ENCODE measurements at places on chromosomes 11 and 22.

DNA sequence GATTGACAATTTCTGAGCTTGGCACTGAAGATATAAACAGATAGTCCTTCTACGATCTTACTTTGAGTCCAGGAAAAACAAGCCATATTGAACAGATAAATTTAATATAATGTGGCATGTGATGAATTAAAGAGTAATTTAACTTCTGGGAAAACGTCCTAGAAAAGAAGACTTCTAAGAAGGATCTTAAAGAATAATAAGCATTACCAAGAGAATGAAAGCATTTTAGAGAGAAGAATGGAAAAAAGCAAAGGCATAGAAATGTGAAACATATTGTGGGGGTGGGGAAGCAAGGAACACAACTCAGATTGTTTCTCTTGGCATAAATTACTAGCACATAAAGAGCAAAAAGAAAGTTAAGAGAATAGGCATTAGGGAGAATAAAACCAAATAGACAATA is 5.4 kb downstream of the DDIAS start:
- no peak for DNase-seq

DNA sequence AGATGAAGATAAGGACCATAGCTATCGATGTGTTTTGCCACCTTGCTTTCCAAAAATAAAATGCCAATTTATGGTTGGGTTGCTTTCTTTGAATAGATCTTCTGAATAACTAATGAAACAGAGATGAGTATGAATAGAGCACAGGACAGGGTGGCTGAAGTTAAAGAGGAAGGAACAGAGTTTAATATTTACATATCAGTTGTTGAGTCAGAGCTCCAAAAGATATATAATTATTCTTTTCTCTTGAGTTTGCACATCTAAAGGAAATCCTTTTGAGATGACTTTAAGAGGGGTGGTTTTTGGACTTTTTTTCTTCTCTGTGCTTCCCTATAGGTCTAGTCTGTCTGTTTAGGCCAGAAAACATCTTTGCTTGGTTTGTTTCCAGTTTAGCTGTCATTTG is 115.2 kb downstream of the DDX10 start:
- DNase-seq, result no peak

DNA sequence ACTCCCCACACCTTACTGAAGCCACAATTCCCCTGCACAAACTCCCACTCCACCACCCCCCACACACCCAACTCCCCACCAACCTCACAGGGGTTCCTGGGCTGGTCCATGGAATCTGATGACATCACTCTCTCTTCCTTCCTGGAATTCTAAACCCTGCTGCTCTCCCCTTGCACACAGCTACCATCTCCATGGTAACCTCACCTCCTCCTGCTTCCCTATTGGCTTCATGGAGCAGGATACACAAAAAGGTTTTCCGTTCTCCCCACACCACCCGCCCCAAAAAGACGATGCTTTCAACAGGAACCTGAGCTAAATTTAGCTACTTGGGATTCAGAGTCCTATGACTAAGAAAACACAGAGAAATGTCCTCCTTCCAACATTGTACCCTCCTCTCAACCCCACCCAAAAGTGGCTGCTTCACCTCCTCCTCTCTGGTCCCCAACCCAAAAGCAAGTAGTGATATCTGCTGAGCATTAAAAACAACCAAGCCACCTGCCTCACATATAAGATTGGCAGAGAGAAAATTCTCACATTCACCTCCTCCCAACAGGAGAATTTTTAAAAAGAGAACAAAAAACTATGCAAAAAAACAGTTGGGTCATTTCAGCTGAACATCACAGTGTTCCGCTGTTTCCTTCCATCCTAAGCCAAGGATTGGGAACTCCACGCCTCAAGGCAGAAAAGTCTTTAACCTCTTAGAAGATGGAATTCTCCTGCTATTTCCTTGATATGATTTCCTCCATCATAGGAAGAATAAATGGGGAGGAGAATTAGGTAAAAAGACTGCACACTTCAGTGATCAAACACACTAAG is 66.9 kb downstream of the RBFOX2 start:
- no peak for DNase-seq

GRCh38 chr22:28116219-28116673 is 197.2 kb upstream of the PITPNB start:
- no peak for DNase-seq

DNA sequence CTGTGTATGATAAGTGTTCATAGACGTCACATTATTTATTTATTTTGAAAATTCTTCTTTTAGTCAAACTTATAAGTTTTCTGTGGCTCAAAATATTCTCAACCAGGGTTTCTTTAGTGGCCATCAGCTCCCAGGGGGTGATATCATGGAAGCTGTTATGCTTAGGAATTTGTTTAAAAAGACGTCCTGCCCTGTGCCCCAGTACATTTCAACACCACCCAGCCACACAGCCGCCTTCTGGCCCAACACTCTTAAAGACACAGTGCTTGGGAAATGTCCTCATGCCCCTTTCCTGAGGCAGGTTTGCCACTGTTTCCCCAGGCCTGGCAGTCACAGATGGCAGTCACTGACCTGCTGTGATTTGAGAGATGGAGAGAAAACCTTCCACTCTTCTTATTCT is 19.9 kb downstream of the TSKU start:
- no peak for DNase-seq

GRCh38 chr11:107898270-107898669 is 30.0 kb upstream of the RAB39A start:
- DNase-seq, result no peak

- no peak for DNase-seq
Measured at GRCh38 chr11:23280088-23280487, 419.8 kb upstream of the CCDC179 start.

GRCh38 chr11:114478001-114478410 is 38.7 kb downstream of the REXO2 start:
- DNase-seq, result no peak

- DNase-seq, result no peak
Measured at GRCh38 chr11:3989276-3989920, 105.2 kb upstream of the RRM1 start.

- no peak for DNase-seq
Measured at GRCh38 chr11:35233518-35233917, 94.5 kb downstream of the CD44 start.

- no peak for DNase-seq
Measured at GRCh38 chr11:104594228-104594958, 303.9 kb downstream of the CASP12 start.

GRCh38 chr22:49576241-49577141 is 251.2 kb downstream of the BRD1 start:
- DNase-seq, result no peak

Measured in NCI-H1436 treated with DMSO at 0.1 percent for 48 hours (cell line).